Esophagus squamous epithelium (tissue), 5 donors: ENCODE measurements at places on chromosomes 7 and 10.

DNA sequence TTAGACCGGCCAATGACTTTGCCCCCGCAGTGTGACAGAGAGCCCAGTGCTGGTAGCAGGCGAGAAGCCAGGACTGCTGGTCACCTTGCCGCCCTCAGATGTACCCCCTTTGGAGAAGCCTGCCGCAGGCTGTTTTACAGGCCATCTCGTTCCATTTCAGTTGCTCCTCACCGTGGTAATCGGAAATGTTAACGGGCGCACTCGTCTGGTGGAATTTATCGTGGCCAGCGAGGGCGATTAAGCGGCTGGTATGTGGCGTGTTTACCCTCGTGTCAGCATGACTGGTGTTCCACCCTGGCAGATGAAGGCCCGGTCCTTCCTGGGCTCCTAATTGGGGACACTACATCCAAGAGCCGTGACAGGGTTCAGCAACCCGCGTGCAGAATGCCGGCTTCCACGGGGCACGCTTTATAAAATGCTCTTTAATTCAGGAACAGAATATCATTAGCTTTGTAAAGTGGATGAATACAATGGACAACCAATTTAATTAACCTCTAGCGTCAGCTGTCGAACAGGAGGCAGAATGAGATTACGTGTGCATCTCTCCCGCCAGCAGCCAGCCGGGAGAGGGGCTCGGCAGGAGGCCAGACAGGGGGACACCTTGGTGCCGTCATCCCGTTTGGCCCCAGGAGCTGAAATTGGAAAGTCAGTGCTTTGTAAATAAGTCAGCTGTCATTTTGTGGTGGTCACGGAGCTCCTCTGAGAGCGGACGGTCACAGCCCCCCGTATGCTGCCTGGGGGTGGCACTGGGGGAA is 108.3 kb downstream of the NKX6-2 start:
- no peaks in the 10 kb centered on the region for H3K27me3 ChIP-seq
- H3K4me1 ChIP-seq, result no peaks in the 10 kb centered on the region
- no peak for DNase-seq
- H3K4me3 ChIP-seq, result no peak overlapping the region
- no peaks in the 10 kb centered on the region for H3K36me3 ChIP-seq

DNA sequence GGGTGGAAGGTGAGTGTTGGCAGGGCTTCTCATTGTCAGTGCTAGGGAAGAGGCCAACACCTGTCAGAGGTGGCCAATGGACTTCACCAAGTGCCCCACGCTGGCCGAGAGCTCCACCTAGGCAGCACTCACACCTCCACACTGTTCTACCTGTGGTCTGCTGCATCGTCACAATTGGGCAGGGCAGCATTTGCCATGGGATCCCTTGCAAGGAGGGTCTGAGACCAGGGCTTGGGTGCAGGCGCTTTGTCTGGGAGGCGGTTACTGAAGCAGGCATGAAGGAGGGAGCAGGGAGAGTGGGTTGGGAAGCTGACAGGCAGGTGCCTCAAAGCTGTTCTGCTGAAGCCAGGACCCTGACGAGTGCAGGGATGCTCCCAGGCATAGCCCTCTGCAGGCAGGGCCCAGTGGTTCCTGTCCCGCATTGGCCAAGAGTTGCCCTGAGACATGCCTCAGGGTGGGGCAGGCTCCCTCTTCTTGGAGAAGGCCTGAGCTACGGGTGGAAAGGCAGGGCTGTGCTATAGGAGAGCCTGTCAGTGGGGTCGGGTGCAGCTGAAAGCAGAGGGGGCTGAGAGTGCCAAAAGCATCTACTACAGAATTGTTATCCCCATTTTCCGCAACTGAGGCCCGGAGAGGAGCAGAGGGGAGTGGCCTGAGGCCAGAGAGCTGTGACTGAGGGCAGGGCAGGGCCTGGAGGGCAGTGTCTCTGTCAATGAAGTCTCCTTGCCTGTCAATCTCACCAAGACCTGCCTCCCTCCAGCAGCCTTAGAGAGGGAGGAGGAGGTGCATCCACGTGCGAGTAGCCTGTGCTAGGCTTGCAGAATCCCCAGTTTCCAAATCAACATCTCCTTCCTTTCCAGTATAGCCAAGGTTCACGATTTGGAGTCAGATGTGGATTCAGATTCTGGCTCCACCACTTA is 4.0 kb downstream of the RBP3 start:
- H3K27ac ChIP-seq, result no peak overlapping the region
- H3K4me1 ChIP-seq, result no peaks in the 10 kb centered on the region
- no peaks in the 10 kb centered on the region for H3K27me3 ChIP-seq
- H3K4me3 ChIP-seq, result no peak overlapping the region

DNA sequence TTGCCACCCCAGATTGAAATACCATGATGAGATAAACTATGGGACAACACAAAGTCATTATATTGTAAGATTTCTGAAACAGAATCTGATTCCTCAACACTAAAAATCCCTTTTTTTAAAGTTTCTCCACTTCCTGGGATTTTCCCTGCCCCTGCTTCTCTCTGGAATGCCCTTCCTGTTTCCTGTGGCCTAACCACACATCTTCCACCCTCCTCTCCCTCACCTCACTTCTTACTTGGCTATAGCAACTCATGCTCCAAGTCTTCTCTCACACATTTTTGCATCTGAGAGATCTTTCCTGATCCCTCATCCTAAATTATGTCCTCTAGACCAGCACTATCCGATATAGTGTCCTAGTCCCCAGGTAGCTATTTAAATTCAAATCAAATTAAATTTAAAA is 4.1 kb upstream of the RELN start:
- no peak overlapping the region for H3K4me3 ChIP-seq
- peaks cover 5% of the 10 kb centered on the region for H3K27me3 ChIP-seq
- H3K4me1 ChIP-seq, result peaks cover 13% of the 10 kb centered on the region
- no peaks in the 10 kb centered on the region for H3K36me3 ChIP-seq
- H3K27ac ChIP-seq, result no peak overlapping the region
- no peak for DNase-seq

DNA sequence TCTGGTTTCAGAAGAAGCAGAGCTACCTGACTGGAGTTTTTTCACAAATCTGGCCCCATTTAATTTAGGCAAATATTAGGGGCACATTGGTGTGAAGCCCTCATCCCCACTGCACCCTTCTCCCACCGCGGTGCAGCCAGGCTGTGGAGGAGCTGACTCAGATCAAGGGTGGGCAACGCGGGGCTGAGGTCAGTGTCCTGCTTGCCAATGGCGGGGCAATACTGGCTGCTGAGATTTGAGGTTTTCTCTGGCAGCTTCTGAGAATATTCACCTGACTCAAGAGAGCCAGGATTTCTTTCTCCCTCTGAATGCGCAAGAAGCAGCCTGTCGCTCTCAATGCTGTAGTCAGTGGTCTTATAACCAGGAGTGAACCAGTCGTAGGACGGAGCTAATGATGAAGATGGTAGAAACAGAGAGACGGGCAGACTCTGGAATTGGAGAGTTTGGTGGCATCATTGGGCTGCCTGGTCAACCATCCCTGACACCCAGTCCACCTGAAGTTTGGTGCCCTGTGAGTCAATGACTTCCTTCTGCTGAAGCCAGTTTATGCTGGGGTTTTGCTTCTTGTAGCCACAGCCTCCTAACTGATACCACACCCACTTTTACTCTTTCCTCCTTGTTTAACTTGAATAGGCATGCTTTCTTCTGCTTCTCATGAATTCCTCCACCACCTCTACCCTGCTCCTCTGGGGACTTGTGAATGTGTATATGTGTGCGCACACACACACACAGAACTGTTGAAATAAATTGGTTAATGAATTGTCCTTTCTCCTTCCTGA is 123.7 kb upstream of the CTBP2 start:
- H3K27me3 ChIP-seq, result peaks cover 48% of the 10 kb centered on the region
- no peak overlapping the region for H3K27ac ChIP-seq
- no peaks in the 10 kb centered on the region for H3K36me3 ChIP-seq

DNA sequence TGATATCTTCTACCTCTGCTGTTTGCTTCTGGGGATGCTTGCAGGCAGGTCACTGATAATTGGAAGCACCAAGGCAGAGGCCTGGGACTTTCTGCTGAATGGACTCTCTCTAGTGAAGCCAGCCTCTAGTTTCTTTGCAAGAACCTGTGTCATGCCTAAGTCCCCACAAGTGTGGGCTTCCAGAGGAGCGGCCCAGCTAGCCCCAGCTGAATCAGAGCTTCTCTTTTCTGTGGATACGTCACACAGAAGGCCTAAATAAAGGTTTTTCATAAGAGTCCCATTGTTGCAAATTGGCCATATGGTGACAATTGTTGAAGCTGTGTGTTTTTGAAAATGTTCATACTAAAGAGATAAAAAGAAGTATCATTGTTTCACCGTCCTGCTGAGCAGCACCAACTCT is 6.8 kb upstream of the OPALIN start:
- DNase-seq, result no peak
- H3K4me1 ChIP-seq, result no peaks in the 10 kb centered on the region

- no peak for DNase-seq
- peaks cover 27% of the 10 kb centered on the region for H3K36me3 ChIP-seq
- no peak overlapping the region for H3K4me3 ChIP-seq
- peaks cover 21% of the 10 kb centered on the region for H3K4me1 ChIP-seq
- no peak overlapping the region for H3K27ac ChIP-seq
Observed at GRCh38 chr10:72340510-72341261, 14.0 kb downstream of the DNAJB12 start.

- H3K27ac ChIP-seq, result no peak overlapping the region
- H3K27me3 ChIP-seq, result no peaks in the 10 kb centered on the region
- no peak overlapping the region for H3K4me3 ChIP-seq
Observed at GRCh38 chr7:91050677-91051076, 213.6 kb upstream of the FZD1 start.

DNA sequence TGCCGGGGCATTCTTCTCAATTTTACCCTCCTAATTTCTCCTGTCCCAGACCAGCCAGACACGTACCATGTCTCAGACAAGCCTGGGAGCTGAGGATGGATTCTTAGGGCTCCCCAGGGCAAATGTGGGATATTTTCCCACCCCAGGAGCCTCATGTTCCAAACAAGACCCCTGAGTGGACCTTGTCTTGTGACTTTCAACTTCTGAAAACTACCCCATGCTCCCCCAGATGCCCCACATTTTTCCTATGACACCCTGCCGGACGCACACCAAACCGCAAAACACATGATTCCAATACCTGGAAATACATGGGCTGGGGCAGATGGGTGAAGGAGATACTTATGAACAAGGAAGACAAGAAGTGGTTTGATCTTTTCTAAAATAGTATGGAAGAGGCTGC is 874 bp downstream of the GIMAP5 start:
- H3K27me3 ChIP-seq, result no peaks in the 10 kb centered on the region
- H3K4me3 ChIP-seq, result peak overlapping the region; percentile 29
- no peak for DNase-seq
- no peaks in the 10 kb centered on the region for H3K36me3 ChIP-seq

DNA sequence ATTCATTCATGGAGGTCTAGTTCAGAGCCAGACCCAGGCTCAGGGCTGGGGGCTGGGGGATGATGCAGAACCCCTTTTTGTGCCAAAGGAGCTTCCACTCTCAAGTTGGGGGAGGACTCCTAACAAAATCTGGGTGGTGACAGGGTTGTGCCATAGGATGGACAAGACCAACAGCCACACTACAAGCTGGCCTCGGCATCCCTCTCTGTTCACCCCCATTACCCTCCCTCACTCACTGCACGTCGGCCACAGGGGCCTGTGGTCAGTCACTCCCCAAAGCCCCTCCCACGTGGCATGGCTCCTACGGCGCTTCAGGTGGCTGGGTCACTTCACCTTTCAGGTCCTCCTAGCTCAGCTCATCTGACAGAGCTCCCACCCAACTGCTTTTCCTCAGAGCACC is 348.7 kb upstream of the ZMIZ1 start:
- no peaks in the 10 kb centered on the region for H3K36me3 ChIP-seq
- peaks cover 6% of the 10 kb centered on the region for H3K4me1 ChIP-seq

- peak overlapping the region; percentile 59 for H3K27ac ChIP-seq
- no peaks in the 10 kb centered on the region for H3K36me3 ChIP-seq
- no peaks in the 10 kb centered on the region for H3K27me3 ChIP-seq
- H3K4me3 ChIP-seq, result no peak overlapping the region
- DNase-seq, result no peak
- peaks cover 3% of the 10 kb centered on the region for H3K4me1 ChIP-seq
Observed at GRCh38 chr7:129315960-129316359, 91.1 kb downstream of the AHCYL2 start.

- DNase-seq, result no peak
- no peaks in the 10 kb centered on the region for H3K36me3 ChIP-seq
- H3K27ac ChIP-seq, result no peak overlapping the region
- H3K4me3 ChIP-seq, result no peak overlapping the region
- H3K27me3 ChIP-seq, result no peaks in the 10 kb centered on the region
Observed at GRCh38 chr7:155974186-155974897, 162.1 kb upstream of the SHH start.

DNA sequence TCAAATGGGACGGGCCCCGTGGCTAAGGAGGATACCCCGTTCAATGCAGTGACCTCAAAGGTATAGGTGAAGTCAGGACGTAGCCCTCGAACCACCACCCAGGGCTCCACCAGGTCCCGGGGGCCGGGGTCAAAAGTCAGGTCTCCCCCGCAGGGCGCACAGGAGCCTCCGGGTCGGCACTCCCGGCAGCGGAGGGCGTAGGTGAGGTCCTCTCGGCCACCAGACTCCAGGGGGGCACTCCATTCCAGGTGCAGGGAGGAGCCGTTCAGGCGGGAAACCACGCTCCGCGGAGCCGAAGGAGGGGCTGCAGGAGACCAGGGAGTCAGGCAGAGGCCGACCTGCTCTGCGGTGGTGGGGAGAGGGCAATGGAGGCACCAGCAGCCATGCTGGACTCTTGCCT is 7.7 kb downstream of the EPHB4 start:
- peaks cover 8% of the 10 kb centered on the region for H3K4me1 ChIP-seq
- DNase-seq, result no peak
- no peak overlapping the region for H3K27ac ChIP-seq
- H3K27me3 ChIP-seq, result no peaks in the 10 kb centered on the region
- no peak overlapping the region for H3K4me3 ChIP-seq

DNA sequence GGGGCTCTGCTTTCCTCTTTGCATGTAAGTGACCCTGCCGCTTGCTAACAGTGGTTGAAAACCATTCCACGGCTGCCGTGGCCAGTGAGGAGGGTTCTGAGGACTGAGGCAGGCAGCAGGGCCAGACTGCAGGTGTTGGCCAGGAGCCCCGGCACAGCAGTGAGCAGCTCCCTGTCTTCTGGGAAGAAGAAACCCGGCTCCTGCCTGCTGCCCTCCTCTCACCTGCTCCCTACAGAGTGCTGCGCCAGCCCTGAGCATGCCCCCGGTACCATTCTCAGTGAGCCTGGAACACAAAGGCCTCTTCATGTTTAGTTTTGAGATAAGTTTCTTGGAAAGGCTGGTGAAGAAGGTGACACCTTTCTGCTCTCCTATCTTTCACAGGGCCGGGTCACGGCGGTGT is 199.9 kb downstream of the TAX1BP1 start:
- DNase-seq, result no peak
- no peak overlapping the region for H3K4me3 ChIP-seq
- H3K27ac ChIP-seq, result no peak overlapping the region
- no peaks in the 10 kb centered on the region for H3K4me1 ChIP-seq
- no peaks in the 10 kb centered on the region for H3K27me3 ChIP-seq

DNA sequence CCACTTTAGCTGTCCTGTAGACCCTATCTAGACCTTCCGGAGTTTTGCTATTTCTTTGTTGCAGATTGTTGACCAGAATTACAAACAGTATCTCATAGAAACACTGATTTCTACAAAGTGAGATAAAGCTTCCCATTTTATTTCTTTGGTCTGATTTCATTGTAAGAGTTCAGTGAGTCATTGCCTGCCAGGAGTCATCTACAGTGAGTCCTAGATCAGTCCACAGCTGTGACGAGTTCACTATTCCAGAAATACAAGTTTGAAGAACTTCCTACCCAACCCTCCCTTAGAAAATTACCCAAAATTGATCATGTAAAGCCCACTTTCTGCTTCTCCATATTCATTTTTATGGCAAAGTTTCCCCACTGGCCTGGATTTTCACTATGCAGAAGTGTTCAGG is 905.5 kb downstream of the CNTNAP2 start:
- DNase-seq, result no peak
- no peaks in the 10 kb centered on the region for H3K27me3 ChIP-seq
- no peak overlapping the region for H3K4me3 ChIP-seq
- H3K4me1 ChIP-seq, result no peaks in the 10 kb centered on the region
- no peaks in the 10 kb centered on the region for H3K36me3 ChIP-seq
